ENCODE measurements at places on chromosomes 6 and 20.
A peak's percentile ranks its signal among the peaks of the same experiment; 100 is the strongest.

DNA sequence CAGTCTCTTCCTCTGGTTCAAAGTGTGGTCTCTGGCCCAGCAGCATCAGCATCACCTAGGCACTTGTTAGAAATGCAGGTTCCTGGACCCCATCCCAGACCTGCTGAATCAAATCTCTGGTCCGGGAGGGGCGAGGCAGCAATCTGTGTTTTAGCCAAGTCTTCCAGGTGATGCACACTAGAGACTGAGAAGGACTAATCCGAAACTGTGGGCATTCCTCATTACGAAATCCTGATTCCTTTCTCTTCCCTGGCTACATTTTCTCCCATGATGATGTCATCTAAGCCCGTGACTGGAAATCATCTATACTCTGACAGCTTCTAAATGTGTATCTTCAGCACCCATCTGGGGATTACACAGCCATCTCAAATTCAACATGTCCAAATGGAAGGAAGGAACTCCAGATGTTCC is 39.7 kb upstream of the PRND start:
- peak; percentile 75 for DNase-seq

DNA sequence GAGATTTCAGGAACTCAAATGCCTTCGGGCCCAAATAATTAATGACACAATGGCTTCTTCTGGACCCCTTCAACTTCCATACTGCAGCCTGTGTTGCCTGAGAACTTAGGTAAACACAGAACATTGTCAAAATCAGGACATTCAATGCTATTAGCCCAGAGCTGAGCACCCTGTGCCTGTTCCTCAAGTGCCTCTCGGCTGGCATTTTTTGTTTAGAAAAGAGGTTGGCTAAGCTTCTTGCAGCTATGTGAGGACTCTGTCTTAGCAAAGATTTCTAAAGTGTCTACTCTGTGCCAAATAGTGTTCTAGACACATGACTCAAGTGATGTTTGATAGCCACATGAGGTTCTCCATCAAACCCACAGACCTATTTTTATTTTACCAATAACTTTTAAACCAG is 289.3 kb upstream of the ARID1B start:
- DNase-seq: no peak

- no peak for DNase-seq
Observed at GRCh38 chr6:105616521-105616920, 213.6 kb upstream of the PREP start.

- DNase-seq: no peak
Observed at GRCh38 chr20:58714923-58715351, 22.3 kb downstream of the NPEPL1 start.

DNA sequence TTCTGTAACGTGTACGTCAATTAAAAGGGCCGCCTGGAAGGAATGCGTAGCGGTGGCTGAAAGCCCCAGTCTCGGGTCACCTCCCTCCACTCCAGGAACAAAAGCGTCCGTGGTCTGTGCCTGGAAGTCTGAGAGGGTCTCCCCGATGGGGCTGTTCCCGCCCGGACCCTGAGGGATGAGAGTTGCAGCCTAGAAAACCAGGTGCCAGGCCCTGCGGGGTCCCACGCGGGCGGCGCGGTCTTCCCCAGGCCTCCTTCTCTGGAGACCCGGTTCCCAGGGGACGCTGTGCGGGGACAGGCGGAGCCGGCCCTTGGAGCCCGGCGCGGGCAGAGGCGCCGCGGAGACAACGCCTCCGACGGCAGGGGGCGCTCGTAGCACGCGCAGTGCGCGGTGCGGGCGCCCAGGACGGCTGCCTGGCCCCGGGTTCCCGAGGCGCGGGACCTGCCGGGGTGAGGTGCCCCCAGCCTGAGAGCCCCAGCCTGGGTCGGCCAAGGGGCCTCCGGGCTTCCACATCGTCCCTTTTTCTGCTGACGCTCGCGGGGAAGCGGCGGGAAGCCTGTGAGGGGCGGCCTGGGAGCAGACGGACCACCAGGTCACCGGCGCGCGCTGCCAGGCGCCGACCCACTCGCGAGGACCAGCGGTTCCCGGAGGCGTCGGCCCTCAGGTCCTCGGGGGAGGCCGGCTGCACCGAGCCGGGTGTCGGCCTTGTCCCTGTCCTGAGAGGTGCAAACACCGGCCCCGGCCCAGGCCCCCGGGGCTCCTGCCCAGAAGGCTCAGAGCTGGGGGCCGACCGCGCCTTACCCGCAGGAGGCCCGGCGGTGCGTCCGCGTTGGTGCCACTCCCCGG is 5.3 kb upstream of the FOXC1 start:
- DNase-seq: no peak

GRCh38 chr6:113979937-113980336 is 9.0 kb upstream of the HDAC2 start:
- no peak for DNase-seq

GRCh38 chr20:15834857-15835256 is 738.4 kb downstream of the KIF16B start:
- no peak for DNase-seq

DNA sequence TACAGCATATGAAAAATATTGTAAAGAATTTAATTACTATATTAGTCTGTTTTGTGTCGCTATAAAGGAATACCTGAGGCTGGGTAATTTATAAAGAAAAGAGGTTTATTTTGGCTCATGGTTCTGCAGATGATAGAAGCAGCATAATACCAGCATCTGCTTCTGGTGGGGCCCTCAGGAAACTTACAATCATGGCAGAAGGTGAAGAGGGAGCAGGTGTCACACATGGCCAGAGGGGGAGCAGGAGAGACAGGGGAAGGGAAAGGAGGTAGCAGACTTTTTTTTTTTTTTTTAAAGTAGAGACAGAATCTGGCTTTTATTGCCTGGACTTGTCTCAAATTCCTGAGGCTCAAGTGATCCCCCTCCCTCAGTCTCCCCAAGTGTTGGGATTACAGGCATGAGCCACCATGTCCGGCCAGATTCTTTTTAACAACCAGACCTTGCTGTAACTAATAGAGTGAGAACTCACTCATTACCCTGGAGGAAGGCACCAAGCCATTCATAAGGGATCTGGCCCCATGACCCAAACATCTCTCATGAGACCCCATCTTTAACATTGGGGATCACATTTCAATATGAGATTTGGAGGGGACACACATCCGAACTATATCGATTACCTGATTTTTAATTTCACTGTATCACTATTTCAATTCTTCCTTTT is 64.6 kb downstream of the MAN1A1 start:
- no peak for DNase-seq

- peak; percentile 23 for DNase-seq
Observed at GRCh38 chr20:9912858-9913434, 74.1 kb upstream of the PAK5 start.

- no peak for DNase-seq
Observed at GRCh38 chr6:119184008-119184648, 105.7 kb upstream of the FAM184A start.

GRCh38 chr6:72724545-72724944 is 102.7 kb downstream of the KCNQ5 start:
- no peak for DNase-seq

DNA sequence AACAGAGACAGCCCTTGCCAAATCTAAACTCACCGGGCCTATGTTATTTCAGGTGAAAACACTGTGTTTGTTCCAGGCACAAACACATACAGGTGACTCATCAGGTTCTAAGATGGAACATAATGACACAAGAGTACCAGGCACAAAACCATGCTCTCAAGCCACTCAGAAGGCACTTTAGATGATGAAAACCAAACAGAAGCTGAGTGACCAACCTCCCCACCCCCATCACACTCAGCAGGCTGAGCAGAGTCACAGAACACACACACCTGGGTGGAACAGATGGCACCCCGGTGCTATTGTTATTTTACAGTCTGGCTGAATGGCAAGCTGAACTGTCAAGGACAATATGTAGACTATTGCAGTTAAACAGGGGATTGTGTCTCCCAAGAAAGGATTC is 20.6 kb upstream of the NKX2-2 start:
- DNase-seq: no peak

DNA sequence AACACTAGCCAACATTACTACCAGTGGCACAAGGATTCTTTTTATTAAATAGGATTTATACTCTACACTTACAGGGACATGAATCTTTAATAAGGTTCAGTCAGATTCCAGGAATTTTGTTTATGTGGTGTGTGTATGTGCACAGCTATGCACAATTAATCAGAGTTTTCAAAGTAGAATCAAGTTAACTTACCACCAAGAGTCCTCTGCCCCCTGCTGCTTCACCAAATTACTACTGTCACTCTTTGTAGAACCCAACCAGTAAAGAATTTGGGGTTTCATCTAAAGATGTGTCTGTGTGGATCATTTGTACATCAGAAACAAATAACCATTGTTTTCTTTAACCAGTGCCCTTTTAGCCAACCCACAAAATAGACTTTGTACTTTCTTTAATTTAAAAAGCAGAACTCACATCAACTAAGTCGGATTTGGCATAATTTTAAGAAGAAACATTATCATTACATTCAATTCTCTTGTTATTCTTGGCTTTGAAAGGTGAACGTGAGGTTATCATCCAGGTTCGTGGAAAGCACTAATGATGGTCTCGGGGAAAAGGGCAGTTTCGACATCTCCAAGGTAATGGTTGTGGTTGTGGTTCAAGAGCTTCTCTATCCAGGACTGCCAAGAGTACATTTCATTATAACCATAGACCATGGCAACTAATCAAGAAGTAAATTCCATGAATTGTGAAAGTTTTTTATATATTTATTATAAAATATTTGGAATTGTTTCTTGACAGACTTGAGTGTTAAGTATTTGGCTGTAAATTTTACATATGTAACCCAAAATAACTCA is 514.3 kb upstream of the ID4 start:
- DNase-seq: no peak

DNA sequence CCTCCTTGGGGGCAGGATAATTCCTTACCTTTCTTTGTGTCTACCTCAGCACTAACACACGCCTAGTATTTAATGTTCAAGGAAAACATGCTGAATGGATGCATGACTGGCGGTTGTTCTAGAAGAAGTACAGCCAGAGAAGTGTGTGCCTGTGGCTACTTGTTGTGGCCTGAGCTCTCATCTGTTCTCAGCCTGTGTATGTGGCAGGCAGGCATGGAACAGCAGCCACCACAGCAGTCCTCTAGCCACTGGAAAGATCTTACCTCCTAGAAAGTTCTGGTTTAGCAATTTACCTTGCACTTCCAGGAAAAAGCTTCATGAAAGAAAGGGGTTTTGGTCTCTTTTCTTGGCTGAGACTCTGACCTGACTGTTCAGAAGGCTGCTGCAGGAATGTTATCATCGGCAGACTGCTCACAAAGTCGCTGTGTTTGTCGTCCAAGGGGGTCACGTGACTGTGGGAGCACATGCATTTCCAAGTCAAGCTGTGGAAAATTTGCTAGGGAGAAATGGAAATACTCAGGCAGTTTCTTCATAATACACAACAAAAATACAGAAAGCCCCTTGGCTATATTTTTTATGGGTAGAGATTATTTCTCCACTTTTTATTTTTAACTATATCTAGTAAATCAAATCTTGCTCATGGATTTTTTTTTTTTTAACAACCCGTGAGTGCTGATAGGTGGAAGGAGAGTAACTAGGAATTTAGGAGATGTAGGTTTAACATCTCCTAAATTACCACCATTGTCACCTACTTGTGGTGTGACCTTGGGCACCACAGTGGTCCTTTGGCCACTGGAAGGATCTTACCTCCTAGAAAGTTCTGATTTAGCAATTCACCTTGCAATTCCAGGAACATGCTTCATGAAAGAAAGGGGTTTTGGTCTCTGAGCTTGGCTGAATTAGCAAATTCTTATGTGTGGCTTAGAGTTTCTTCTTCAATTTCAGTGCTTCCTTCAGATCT is 110.8 kb upstream of the GPR6 start:
- DNase-seq: no peak

DNA sequence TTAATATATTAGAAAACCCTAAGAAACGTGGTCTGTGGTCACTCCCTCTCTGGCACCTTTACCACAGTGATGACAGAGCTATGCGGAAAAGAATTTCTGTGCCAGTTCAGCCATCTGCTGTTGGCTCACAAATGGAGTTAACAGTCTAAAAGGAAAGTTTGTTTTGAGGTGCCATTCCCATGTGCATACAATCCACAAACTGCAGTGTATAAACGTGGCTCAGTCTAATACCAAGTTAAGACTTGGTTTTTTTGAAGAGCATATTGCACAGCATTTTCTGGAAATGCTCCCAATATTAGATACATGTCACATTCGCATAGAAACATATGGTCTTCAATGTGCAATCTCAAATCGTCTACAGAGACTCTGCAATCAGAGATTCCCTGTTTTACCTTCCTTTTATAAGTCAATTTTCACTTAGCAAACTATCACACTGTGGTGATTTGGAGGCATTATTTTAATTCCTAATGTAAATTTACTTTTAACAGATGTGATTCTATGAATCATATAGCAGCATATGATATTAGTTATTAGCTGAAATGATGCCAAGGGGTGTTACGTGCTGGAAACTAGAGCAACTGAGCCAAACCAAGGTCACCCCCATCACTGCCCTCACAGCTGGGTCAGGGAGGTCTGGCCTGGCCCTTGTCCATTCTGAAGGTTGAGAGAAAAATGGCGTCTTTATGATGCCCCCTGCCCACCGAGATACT is 383.5 kb downstream of the PRKN start:
- peak; percentile 32 for DNase-seq

GRCh38 chr6:132300323-132300949 is 100.8 kb downstream of the MOXD1 start:
- no peak for DNase-seq

DNA sequence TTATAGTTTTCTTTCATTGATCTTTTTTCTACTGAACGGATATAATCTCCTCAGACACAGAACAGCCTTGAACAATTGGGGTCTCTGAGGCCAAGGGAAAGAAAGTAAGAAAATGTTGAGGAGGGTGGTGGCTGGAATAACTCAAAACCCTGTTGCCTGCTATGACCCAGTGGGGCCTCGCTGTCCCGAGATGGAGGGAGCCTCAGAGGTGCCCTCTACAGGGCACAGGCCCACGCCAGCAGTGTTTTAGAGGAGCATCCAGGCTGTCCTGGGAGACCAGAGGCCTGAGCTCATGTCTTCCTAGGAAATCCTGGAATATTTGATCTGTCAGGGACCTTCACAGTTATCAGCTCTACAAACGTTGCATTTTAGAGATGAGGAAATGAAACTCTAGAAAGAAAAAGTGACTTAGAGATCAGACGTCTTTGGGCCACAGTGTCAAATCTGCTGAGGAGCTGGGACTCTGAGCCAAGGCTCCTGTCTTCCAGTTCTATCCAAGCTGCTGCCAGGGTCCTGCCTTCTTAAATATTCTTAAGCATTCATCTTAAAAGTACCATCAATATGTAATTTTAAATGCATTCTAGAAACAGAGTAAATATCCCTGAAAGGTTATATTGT is 26.3 kb downstream of the ALDH5A1 start:
- DNase-seq: no peak

DNA sequence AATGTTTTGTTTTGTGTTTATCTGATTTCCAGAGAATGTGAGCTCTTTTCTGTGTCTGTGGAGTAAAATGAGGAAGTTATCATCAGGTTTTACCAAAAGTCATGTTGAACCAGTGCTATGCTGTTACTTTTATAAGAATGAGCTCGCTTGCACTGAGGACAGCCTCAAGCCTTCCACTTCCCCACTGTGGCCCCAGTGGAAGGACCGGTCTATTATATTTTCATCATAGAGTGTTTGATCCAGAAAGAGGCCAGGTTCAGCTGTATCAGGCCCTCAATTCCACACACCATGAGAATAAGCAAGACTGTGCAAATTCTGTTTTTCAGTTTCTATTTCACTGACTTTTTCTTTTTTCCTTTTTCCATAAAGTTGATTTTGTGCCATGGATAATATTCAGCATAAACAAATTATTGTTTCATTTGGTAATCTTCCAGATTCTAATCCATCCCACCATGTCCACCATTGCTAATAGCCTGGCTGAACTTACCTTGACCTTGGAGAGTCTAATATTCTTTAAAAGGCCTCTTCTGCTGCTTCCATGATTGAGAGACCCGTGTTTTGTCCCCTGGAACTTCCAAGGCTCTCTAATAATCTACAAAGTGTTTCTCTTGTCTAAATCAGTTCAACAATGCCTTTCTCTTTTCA is 286.2 kb downstream of the THBS2 start:
- DNase-seq: no peak
